Right renal pelvis (tissue), 4 donors: ENCODE measurements at places on chromosomes 16 and 17. TPM values are rescaled to one million over a fixed set of nuclear protein-coding genes. Genes with fewer than 3 reads are reported as not detected.

GRCh38 chr16:12868169-12868568 is 33.2 kb upstream of the SHISA9 start:
- no peak for DNase-seq

DNA sequence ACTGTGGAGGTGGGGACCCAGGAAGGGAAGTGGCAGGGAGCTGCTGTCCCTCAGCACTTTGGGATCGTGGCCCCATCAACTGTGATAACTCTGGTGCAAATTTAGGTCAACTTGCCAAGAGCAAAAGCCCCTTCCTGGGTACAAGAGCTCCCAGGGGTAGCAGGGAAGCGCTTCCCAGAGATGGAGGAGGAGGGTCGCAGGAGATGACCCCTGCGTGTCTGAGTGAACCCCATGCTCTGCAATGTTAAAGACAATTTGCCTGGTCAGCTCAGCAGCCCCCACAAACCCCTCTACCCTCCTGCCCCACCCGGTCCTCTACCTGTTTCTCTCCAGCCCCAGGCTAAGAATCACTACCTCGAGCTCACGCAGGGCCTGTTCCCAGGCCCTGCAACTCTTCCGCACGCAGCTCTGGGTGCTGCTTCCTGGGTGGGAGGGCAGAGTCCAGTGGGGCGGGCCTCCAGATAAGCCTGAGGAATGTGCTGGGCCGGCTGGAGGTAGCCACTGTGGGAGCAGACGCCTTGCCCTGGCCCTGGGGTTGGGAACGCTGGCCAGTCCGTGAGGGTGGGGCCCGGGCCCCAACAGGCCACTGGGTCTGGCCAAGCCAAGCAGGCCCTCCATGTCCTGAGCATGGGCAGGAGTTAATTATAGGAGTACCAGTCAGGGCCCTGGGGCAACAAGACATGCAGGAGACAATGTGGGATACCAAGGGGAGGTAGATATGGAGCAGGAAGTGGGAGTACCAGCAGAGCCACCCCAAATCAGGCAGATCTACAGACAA is 6.1 kb downstream of the DOK4 start:
- no peak for DNase-seq

DNA sequence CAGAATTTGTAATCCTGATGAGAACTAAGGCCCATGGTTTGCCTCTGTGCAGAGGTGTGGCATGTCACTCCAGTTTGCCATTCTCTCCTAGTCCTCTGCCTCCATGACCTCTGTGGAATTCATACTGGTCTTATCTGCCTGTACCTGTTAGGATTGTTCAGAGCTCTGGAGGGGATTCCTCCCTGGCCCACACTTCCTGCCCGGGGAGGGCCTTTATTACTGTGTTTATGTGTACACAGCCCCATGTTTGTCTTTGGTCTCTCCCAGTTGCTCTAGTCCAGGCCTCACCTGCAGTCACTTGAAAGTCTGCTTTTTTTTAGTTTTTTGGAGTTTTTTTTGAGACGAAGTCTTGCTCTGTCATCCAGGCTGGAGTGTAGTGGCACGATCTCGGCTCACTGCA is 36.4 kb downstream of the RHBDL3 start:
- no peak for DNase-seq

DNA sequence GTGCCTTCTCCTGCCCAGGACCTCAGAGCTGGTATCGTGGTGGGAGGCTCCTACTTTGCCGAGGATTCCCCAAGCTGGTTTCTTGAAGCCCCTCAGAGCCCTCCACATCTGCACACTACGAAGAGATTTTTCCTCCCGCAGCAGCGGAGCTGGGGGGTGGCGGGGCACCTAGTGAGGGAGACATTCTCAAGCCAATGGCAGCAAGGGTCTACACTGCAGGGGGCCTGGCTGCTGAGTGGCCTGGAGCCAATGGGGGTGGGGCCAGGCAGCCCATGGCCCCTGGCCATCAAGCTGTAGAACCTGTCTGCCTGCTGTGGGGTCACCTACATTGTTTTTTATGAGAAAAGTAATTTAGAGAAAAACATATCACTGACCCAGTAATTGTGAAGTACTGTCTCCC is 5.0 kb downstream of the SLC26A11 start:
- no peak for DNase-seq

DNA sequence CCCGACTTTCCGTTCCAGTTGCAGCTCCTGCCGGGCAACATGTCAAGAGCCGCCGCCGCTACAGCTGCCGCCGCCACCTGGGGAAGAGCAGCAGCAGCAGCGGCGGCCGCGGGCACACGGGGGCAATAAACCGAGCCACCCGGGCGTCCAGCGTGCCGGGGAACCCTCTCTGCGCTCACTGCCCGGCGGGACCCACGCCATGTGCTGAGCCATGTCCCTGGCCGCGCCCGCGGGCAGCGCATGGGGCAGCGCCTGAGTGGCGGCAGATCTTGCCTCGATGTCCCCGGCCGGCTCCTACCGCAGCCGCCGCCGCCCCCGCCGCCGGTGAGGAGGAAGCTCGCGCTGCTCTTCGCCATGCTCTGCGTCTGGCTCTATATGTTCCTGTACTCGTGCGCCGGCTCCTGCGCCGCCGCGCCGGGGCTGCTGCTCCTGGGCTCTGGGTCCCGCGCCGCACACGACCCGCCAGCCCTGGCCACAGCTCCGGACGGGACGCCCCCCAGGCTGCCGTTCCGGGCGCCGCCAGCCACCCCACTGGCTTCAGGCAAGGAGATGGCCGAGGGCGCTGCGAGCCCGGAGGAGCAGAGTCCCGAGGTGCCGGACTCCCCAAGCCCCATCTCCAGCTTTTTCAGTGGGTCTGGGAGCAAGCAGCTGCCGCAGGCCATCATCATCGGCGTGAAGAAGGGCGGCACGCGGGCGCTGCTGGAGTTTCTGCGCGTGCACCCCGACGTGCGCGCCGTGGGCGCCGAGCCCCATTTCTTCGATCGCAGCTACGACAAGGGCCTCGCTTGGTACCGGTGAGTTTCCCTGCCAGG is 604 bp downstream of the HS3ST3B1 start:
- DNase-seq: no peak

GRCh38 chr17:66627985-66628384 is 206.9 kb upstream of the CACNG5 start:
- no peak for DNase-seq

DNA sequence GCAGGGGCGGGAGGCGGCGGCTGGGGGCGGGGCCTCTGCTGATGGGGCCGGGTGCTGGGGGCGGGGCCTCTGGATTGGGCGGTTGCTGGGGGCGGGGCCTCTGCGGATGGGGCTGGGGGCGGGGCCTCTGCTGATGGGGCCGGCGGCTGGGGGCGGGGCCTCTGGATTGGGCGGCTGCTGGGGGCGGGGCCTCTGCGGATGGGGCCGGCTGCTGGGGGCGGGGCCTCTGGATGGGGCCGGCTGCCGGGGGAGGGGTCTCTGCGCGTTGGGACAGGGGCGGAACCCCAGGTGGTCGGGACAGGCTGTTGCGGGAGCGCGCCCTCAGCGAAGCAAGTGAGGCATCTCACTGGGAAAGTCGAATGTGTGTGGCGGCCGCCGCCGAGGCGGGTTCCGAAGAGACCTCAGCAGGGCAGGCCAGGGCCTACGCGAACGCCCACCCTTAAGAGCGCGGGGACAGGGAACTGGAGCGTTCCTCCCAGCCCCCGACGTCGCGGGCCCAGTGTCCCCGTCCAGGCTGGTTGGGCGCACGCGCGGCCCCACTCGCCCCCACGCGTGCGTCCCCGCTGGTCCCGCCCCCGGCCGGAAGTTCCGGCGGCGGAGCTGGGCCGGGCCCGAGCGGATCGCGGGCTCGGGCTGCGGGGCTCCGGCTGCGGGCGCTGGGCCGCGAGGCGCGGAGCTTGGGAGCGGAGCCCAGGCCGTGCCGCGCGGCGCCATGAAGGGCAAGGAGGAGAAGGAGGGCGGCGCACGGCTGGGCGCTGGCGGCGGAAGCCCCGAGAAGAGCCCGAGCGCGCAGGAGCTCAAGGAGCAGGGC is at the start of gene STUB1:
STUB1 (plus strand) TSS at position 597 of the 811 bp plus-strand sequence; CDS start at position 713, 116 bp downstream.
- peak; percentile 57 for DNase-seq

DNA sequence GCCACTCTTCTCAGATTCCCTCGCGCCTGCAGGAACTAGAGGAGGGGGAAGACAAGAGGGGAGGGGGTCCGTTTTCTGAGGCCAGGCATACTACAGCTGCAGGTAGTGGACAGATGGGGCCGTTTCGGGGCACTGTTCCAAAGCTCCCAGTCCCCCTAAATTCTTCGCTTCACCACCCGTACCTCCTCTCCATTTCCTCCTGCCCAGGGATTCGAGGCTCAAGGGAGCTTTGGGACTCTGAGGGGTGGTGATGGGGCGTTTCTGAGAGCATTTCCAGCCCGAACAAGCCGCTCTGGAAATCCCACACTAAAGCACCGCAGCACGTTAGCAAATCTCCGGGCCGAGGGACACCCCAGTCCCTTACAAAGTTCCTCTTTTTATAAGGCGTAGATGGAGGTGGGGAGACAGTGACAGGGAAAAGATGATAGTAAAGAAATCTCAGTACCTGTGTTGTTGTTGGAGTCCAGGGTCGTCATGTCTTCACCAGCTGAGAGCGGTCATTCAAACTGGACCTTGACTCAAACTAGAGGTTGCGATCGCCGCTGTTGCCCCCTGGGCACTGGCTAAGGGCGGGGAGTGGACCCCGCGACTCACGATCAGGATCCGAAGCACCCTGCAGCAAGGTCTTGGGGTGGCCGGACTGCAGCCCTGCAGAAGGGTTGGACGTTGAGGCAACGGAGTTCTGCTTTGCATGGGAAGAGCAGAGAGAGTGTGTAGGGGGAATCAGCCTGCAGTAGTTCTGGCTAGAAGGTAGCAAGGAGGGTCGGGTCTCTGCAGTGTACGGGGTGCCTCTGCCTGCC is 570 bp downstream of the NR1D1 start:
- no peak for DNase-seq

DNA sequence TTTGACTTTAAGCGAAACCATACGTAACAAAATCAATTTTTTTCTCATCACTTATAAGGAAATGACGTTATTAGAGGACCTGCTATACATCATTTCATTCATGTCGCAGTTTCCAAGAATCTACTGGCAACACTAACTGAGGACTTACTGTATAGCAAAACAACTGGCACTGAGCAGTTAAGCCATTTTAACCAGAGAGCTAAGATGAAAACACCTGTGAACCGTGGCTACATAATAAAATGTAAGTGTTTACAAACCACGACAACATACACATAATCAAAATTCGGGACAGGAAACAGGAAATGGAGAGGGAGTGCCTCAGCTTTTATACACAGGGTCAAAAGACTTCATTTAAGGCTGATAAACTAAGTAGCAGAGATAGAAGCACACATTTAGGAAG is 29.5 kb downstream of the METTL16 start:
- no peak for DNase-seq

- DNase-seq: no peak
Measured at GRCh38 chr17:29682987-29683386, 60.3 kb upstream of the CORO6 start.

DNA sequence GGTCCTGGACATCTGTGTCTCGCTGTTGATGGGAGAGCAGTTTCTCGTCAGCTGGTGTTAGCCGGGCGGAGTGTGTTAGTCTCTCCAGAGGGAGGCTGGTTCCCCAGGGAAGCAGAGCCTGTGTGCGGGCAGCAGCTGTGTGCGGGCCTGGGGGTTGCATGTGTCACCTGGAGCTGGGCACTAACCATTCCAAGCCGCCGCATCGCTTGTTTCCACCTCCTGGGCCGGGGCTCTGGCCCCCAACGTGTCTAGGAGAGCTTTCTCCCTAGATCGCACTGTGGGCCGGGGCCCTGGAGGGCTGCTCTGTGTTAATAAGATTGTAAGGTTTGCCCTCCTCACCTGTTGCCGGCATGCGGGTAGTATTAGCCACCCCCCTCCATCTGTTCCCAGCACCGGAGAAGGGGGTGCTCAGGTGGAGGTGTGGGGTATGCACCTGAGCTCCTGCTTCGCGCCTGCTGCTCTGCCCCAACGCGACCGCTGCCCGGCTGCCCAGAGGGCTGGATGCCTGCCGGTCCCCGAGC is 17.9 kb downstream of the GAA start:
- no peak for DNase-seq

TVP23A gene
- 3.6 TPM for polyA plus RNA-seq
